ENCODE measurements at places on chromosomes 4 and X.

DNA sequence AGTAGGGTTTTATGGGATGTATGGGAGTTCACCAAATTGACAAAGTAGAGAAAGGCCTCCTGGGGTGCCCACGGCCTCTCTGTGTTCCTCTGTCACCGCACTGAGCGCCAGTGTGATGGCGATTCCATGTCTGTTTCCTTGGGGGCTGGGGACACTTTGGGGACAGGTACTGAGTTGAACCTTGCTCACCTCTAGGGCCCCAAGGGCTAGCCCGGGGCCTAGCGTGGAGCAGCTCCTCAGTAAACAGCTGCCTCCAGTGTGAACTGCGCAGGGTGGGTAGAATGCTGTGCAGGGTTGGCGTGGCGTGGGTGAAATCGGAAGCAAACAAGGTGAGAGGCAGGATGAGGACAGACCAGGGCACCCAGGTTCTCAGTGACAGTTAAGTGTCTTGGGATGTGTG, 97.8 kb downstream of the PPP2R2C start:
- no peak for DNase-seq

GRCh38 chrX:146396409-146396808, 413.2 kb upstream of the CXorf51B start:
- DNase-seq, result no peak

- no peak for DNase-seq
Observed at GRCh38 chr4:113905301-113905700, 74.1 kb downstream of the ARSJ start.

- peak; percentile 10 for DNase-seq
Observed at GRCh38 chr4:60201052-60201673, 999.0 kb upstream of the ADGRL3 start.

- DNase-seq, result no peak
Observed at GRCh38 chr4:188459381-188459780, 320.1 kb downstream of the TRIML1 start.

All from SHP77 treated with DMSO at 0.1 percent for 48 hours (cell line).